ENCODE measurements at places on chromosomes 2 and 18.

DNA sequence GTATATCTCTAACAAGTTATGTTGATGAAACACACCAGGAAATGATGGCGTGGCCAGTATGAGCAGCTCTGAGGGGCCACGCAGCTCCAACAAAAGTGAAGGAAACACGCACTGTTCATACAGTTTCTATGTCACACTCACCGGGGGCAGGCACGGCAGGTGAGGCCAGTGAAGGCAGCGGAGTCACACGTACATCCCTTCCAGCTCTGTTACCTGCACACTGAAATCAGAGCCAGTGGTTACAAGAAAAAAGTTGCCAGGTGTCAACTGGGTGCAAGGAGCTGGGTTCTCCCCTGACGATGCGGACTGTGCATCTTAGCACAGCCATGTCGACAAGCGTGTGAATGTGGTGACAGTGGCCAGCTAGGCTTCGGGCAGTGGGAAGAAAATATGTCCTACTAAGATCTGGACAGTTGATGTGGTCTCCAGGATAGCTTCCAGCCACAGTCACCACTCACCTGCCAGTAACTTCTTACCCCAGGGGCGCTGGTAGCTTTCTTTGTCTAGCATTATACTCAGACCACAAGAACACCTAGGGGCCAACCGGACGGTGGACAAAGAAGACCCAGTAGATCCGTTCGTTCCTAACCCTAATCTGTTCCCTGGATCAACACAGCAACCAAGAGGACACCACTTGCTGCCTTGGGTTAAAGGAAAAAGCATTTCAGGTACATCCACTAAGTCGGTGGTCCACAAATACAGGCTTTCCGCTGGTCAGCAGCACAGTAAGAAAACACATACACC lies 10.1 kb downstream of the HJURP start:
- DNase-seq: no peak

- DNase-seq: no peak
Measured at GRCh38 chr2:170313347-170313991, 135.5 kb downstream of the MYO3B start.

DNA sequence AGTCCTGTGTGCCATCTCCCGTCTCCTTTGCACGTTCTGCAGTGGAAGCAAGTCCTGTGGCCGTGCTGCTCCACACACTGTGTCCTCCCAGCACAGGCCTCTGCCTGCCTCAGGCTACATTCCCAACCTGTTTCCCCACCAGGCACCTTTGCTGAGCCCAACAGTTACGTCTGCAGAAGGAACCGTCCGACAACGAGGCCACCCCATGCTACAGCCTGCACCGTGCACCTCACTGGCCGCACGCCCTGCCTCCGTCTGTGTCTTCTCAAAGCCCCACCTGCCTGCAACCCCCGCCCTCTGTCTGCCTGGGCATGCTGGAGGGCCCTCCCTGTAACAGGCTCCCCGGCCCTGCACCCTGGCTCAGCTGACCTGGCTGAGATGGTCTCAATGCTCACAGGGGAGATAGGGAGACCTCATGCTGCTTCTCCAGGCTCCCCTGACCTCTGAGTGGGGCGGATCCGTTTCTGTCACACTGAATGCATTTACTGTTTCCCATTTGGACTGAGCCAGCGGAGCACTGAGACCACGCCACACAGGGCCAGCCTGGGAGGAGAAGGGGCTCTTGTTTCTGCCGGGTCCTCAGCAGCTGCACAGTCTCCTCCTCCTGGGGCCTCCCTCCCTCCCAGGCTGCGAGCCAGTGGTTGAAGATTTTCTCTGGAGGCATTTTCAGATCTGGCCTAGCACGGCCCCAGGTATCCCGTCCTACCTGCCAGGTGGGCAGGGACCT lies 109.1 kb upstream of the OTOS start:
- DNase-seq: peak; percentile 17

GRCh38 chr2:149383340-149383739 lies 53.0 kb downstream of the LYPD6 start:
- no peak for DNase-seq

DNA sequence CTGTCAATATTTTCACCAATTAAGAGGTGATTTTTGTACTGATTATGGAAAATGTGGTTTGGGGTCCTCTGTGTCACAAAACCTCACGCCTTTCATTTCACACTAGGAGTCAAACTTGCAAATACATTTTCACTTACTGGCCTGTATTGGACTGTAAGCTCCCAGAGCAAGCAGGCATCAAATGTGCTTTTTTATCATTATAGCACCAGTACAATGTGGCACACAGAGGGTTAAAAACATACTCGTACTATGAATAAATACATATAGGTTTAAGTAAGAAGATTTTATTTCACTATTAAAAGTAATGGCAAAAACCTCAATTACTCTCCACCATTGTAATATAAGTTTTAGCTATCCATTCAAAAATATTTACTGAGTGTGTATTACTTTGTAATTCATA lies 56.7 kb downstream of the ABCB11 start:
- no peak for DNase-seq

DNA sequence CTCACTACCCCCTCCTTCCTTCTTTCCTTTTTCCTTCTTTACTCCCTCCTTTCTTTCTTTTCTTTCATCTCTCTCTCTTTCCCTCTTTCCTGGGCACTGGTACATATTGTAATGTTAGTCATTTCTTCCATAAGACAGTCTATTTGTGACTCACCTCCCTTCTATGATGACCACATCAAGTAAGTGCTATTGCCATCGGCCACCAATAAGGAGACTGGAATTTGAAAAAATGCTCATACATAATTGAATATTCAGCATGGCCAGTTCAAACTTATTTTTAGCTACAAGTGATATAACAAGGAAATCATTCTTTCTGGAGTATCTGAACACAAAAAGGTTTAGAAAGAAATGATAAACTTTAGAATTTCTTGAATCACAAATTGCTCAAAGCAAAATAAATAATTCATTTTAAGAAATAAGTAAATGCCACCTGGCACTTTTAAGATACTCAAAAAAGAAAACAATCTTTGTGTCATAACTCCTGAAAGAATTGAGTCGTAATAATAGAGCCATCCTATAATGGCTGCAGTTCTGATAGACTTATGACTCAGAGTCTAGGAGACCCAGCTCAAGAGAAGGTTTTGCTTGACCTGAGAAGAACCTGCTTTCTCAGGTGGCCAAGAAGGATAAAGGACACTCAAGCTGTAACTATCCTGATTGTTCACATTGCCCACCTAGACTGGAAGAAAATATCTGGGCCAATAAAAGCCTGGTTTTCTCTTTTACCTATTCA lies 51.6 kb upstream of the CCBE1 start:
- DNase-seq: no peak

DNA sequence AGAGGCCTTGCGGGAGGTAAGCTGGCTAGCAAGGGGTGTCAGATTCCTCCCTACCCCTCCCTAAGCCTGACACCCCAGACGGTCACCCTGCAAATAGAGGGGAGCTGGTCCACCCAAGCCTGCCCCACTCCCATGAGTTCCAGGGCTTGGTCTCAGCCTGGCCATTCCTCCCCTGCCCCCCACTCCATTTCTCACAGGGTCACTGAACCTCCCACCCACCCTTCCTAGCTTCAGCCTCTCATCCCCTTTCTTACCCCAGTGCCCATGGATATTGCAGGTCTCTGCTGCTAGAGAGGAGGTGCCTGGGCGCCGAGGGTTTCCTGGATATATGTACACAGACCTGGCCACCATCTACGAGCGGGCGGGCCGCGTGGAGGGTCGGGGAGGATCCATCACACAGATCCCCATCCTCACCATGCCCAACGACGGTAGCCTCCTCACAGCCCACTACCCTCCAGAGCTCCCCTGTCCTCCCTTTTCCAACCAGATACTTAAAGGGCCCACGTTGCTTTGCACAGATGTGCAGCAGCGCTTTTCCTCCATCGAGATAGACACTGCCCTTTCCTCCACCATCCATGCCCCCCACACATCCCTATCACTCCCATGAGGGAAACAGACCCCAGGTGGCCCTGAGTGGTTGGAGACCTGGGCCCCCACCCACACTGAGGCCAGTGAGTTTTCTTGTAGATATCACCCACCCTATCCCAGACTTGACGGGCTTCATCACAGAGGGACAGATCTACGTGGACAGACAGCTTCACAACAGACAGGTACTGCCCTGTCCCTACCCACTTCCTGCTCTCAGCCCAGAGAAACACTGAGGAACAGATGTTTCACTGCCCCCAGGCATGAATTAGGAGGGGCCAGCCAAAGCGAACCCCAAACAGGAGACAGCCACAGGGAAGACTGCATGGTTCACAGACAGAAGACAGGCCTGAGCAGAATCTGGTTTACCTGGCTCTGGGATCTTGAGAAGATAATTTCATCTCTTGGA lies 15.2 kb upstream of the ANKRD53 start:
- peak; percentile 16 for DNase-seq

DNA sequence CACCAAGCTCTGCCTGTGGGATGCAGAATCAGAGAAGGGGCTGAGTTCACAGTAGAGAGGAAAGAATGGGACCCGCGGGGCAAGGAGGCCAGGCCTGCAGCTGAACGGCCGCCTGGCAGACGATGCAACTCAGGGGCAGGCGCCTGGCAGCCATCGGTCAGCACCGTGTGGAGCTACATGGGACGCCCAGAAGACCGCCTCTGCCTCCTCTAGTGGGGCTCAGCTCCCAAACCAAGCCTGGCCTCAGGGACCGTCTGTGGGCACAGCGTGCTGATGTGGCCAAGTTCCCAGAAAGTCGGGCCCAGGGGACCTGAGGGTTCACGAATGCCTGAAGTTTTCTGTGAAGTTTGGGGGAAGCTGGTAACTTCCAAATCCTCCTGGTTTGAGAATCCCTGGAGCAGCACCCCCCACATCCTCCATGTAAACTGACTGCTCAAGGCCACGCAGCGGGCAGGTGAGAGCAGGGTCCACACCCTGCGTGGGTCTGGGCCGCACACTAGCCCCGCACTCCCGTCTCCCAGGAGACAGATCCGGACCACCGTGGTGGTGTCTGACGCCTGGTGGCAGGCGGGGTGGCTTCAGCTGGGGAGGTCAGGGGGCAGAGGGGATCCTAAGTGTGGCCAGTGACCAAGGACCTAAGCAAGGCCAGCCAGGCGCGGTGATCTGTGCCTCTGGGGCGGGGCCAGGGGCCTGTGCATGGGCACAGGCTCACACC lies 14.6 kb downstream of the SNORC start:
- no peak for DNase-seq

DNA sequence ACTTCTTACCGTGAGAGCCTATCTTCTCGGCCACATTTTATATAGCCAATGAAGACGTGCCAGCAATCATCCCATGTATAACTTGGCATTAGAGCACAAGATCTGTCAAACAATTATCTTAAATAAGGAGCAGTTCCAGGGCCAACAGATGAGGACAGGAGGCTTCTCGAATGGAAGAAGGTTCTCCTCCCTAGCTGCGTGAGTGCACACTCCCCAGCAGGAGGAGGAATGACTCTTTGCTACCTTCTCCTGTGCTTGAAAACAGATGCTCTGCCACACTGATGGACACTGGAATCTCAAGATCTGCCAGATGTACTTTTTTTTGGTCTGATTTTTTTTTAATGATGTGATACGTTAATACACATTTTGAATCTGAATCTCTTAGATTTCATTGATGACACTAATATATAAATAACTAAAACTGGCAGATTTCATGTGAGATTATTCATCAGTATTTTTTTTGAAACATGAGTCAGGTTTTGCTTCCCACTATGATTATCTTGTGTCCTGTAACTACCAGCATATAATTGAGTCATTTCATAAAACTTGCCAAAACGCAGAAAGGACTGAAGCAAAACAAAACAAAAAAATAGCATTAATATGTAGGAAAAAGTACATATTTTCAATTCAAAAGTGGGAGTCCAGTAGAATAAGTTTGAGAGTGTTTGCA lies 626 bp upstream of the VIT start:
- no peak for DNase-seq

GRCh38 chr18:35455926-35456763 lies 41.6 kb downstream of the INO80C start:
- no peak for DNase-seq

- no peak for DNase-seq
Measured at GRCh38 chr2:66559672-66560071, 124.7 kb downstream of the MEIS1 start.

- no peak for DNase-seq
Measured at GRCh38 chr2:239282448-239283287, 118.2 kb downstream of the HDAC4 start.

DNA sequence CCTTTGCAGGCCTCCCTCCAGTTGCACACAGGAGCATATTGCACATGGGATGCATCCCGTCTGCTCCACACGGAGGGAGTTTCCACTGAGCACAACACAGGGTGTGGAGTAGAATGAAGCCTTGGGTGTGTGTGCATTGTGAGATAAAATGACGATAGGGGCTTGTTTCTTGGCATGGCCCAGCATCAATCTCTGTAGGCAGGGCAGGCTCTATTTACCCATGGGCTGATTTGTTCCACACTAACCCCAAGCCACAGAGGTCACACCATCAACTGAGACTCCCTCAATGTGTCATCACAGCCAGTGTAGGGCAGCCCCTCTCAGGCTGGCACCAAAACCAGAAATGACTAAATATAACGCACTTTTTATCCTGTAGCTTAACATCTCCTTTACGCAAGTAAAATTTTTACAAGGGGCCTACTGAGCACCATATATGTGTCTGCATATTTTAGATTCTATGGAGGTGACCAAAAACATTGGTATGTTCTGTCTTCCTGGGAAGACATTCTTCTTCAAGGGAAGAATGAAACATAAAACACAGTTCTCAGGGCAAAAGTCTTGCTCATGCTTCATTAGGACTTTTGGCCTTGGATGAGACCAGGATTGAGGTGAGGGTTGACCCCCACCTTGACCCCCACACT lies 2.7 kb upstream of the GKN1 start:
- DNase-seq: no peak

All from stimulated activated CD8-positive, alpha-beta memory T cell treated with anti-CD3 and anti-CD28 coated beads, Interleukin-4, amount 100 ng/mL, for 48 hours (primary cell).